ENCODE measurements at places on chromosomes 16 and 17. TPM values are rescaled to one million over a fixed set of nuclear protein-coding genes. Genes with fewer than 3 reads are reported as not detected.

- H3K36me3 ChIP-seq: no peaks in the 10 kb centered on the region
- no peak overlapping the region for H3K27ac ChIP-seq
- H3K4me1 ChIP-seq: peaks cover 1% of the 10 kb centered on the region
- DNase-seq: peak; percentile 91
These were observed 45.8 kb upstream of the PVALEF start for GRCh38 chr17:81119223-81120148.

GRCh38 chr17:47762728-47763127 is 29.7 kb downstream of the TBX21 start:
- H3K4me1 ChIP-seq: peaks cover 16% of the 10 kb centered on the region
- peaks cover 18% of the 10 kb centered on the region for H3K27me3 ChIP-seq
- DNase-seq: no peak
- no peak overlapping the region for H3K4me3 ChIP-seq

DNA sequence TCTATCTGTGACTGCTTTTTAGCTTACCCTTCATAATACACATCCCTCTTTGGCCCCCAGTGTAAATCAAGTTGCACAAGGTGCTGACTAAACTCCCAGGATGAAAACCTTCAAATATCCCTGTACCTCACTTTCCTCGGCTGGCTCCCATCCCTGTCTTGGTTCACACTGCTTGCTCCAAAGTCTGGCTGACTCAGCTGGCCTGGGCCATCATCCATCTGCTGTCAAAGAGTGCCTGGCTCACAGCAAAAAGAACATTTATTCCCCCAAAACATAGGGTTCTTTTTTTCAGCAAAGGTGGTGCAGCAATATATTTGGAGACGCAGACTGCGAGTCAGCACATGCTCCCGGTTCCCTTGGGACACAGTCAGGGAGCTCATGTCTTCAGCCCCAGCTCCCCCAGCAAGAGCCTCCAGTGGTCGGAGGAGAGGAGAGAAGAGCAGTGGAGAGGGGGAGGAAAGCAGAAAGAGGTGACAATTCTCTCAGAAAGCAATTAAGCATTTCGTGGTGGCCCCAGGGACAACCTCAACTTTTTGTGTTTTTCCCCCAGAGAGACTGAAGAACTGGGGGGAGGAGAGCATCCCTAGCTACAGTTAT is 26.1 kb downstream of the GPR142 start:
- H3K27ac ChIP-seq: no peak overlapping the region
- H3K36me3 ChIP-seq: no peaks in the 10 kb centered on the region
- peaks cover 17% of the 10 kb centered on the region for H3K27me3 ChIP-seq
- DNase-seq: no peak

DNA sequence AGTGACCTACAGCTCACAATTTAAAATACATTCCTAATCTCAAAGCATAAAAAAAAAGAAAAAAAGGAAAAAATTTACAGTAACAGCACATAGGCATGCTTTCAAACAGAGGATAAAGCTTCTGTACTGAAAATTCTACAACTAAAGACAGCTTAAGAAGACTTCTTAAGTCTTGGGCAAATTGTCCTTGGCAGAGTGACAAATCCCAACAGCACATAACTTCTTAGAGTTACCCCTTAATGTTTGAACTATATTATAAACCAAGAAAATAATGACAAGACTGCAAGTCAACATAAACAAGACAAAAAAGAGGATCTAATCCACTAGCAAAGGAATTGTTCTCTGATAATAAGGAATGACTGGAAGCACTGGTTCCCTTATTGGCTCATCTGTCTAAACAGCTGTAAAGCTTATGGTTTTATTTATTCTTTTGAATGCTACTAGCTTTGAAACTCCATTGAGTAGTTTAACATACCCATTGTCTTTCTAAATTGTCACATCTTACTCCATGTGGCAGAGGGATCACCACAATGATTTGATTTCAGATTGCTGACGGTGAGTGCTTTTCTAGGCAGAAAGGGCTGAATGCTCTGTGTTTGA is 1576.8 kb upstream of the GOT2 start:
- no peak for DNase-seq
- H3K27me3 ChIP-seq: no peaks in the 10 kb centered on the region
- H3K27ac ChIP-seq: no peak overlapping the region

GRCh38 chr16:85639529-85640253 is 26.6 kb downstream of the GSE1 start:
- H3K36me3 ChIP-seq: no peaks in the 10 kb centered on the region
- H3K27ac ChIP-seq: no peak overlapping the region
- no peak for DNase-seq
- peaks cover 5% of the 10 kb centered on the region for H3K4me1 ChIP-seq

Gene TPSB2
- total RNA-seq: not detected
